Esophagus muscularis mucosa (tissue), 4 donors: ENCODE measurements at places on chromosomes 1 and 21. TPM values are rescaled to one million over a fixed set of nuclear protein-coding genes. Genes with fewer than 3 reads are reported as not detected.
A peak's percentile ranks its signal among the peaks of the same experiment; 100 is the strongest.

Gene HSD3B1
- total RNA-seq = not detected

GRCh38 chr21:31410499-31411131 lies 66.6 kb upstream of the TIAM1 start:
- H3K4me3 ChIP-seq = no peak overlapping the region
- H3K27ac ChIP-seq = no peak overlapping the region
- H3K27me3 ChIP-seq = no peaks in the 10 kb centered on the region
- DNase-seq = no peak

Gene OR6N1
- total RNA-seq = not detected

GRCh38 chr1:167927046-167927754 lies 9.3 kb upstream of the DCAF6 start:
- H3K4me3 ChIP-seq = no peak overlapping the region
- DNase-seq = no peak
- peaks cover 39% of the 10 kb centered on the region for H3K4me1 ChIP-seq
- no peaks in the 10 kb centered on the region for H3K27me3 ChIP-seq

Gene FHAD1
- 0.06 TPM for total RNA-seq

DNA sequence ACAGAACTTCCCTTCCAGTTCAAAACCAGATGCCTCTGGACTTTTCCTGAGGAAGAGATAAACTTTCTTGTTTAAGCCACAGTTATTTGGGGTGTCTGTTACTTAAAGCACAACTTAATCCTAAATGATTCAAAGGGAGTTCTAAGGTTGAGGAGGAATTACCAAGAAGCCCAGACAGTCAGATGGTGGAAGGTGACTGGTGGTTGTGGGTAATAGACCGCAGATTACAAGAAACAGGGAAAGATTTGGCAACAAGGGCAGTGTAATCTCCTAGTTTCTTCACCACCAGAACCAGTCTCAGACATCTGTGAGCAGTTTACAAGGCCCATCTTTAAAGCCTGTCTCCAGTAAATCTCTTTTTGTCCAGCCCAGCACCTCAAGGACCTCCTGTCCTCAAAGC lies 130.1 kb upstream of the CTTNBP2NL start:
- DNase-seq = no peak
- H3K36me3 ChIP-seq = no peaks in the 10 kb centered on the region
- H3K27me3 ChIP-seq = no peaks in the 10 kb centered on the region
- H3K4me1 ChIP-seq = peaks cover 25% of the 10 kb centered on the region
- H3K27ac ChIP-seq = peak overlapping the region; percentile 21
- no peak overlapping the region for H3K4me3 ChIP-seq

Gene KLHDC9
- 5.1 TPM for total RNA-seq

- no peaks in the 10 kb centered on the region for H3K27me3 ChIP-seq
- H3K27ac ChIP-seq = no peak overlapping the region
- H3K36me3 ChIP-seq = no peaks in the 10 kb centered on the region
- H3K4me3 ChIP-seq = no peak overlapping the region
- no peaks in the 10 kb centered on the region for H3K4me1 ChIP-seq
- no peak for DNase-seq
Measured at GRCh38 chr21:18089786-18090185, 154.8 kb upstream of the CHODL start.

Gene KRTAP19-2
- total RNA-seq = not detected

GRCh38 chr1:23544444-23545389 lies 13.7 kb upstream of the E2F2 start:
- H3K4me3 ChIP-seq = no peak overlapping the region
- H3K4me1 ChIP-seq = peaks cover 10% of the 10 kb centered on the region
- no peaks in the 10 kb centered on the region for H3K36me3 ChIP-seq
- no peak overlapping the region for H3K27ac ChIP-seq
- DNase-seq = no peak

GRCh38 chr1:12369258-12369657 lies 139.4 kb downstream of the VPS13D start:
- no peaks in the 10 kb centered on the region for H3K27me3 ChIP-seq
- no peak for DNase-seq
- H3K27ac ChIP-seq = peak overlapping the region; percentile 63
- peaks cover 64% of the 10 kb centered on the region for H3K36me3 ChIP-seq
- H3K4me1 ChIP-seq = peaks cover 40% of the 10 kb centered on the region

Gene MR1
- 17.0 TPM for total RNA-seq

- H3K4me3 ChIP-seq = peak overlapping the region; percentile 65
- peaks cover 37% of the 10 kb centered on the region for H3K4me1 ChIP-seq
Measured at GRCh38 chr1:39080831-39081270, 54.7 kb downstream of the NDUFS5 start.
